ENCODE measurements at places on chromosomes 1 and 21. TPM values are rescaled to one million over a fixed set of nuclear protein-coding genes. Genes with fewer than 3 reads are reported as not detected.

DNA sequence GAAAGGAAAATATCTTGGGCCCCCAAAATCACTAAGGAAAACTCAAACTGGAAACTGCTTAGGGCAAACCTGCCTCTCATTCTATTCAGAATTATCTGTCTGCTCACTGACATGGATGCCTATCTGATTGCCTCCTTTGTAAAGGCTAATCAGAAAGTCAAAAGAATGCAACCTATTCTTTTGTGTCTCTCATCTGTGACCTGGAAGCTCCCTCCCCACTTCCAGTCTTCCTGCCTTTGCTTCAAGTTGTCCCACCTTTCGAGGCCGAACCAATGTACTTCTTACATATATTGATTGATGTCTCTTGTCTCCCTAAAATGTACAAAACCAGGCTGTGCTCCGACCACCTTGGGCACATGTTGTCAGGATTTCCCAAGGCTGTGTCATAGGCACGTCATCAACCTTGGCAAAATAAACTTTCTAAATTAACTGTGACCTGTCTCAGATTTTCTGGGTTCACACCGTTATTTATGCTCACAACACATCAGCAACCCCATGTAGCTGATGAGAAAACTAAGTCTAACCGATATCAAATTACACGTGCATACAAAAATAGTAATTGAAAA is 302.3 kb upstream of the NRIP1 start:
- no peak for DNase-seq
- H3K36me3 ChIP-seq = no peaks in the 10 kb centered on the region
- H3K4me1 ChIP-seq = no peaks in the 10 kb centered on the region
- no peak overlapping the region for H3K27ac ChIP-seq

Gene C1orf167
- total RNA-seq = not detected

- DNase-seq = no peak
- no peaks in the 10 kb centered on the region for H3K27me3 ChIP-seq
- H3K27ac ChIP-seq = no peak overlapping the region
- no peaks in the 10 kb centered on the region for H3K36me3 ChIP-seq
Measured at GRCh38 chr1:97721221-97721620, 199.6 kb downstream of the DPYD start.

DNA sequence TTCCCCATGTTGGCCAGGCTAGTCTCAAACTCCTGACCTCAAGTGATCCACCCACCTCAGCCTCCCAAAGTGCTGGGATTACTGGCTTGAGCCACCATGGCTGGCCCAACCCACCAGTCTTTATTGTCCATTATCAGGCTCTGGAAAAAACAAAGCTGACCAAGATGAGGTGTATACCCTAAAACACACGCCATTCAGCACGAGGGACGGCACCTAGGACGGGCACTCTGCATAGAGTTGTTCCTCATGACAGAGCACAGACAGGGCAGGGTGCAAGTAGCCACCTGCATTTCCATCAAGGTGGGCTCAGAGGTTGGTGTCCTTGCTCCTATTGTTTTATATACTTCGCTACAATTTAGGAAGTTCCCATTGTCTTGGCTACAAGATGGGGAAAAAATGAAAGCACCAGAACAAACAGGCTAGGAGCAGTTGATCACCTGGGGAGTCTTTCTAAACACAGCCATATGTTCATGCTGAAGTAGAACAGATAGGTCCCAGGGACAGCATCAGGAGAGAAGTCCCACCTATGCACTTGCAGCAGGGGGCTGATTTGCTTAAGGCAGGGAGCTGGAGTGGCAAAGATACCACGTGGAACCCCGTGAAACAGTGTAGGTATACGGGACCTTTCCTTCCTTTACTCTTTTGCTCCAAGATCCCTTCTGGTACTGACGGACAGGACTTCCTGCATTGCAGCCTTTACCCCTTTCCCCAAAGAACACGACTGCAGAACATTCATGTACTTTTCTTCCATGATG is 4.5 kb downstream of the KRTCAP2 start:
- H3K27ac ChIP-seq = no peak overlapping the region
- H3K4me1 ChIP-seq = peaks cover 13% of the 10 kb centered on the region
- no peaks in the 10 kb centered on the region for H3K27me3 ChIP-seq
- DNase-seq = no peak
- peaks cover 3% of the 10 kb centered on the region for H3K36me3 ChIP-seq
- H3K4me3 ChIP-seq = no peak overlapping the region

Gene ERO1B
- 22.8 TPM for total RNA-seq

Gene ANKRD45
- not detected for total RNA-seq

Gene RIMS3
- total RNA-seq = 0.74 TPM

- peaks cover 65% of the 10 kb centered on the region for H3K4me1 ChIP-seq
- no peaks in the 10 kb centered on the region for H3K36me3 ChIP-seq
- H3K4me3 ChIP-seq = no peak overlapping the region
- no peak for DNase-seq
- peak overlapping the region; percentile 98 for H3K27ac ChIP-seq
Measured at GRCh38 chr1:173410133-173410793, 66.9 kb upstream of the PRDX6 start.

Gene LELP1
- total RNA-seq = not detected

- H3K36me3 ChIP-seq = no peaks in the 10 kb centered on the region
- H3K4me1 ChIP-seq = peaks cover 16% of the 10 kb centered on the region
- H3K27ac ChIP-seq = no peak overlapping the region
- H3K4me3 ChIP-seq = no peak overlapping the region
- DNase-seq = no peak
- H3K27me3 ChIP-seq = no peaks in the 10 kb centered on the region
Measured at GRCh38 chr1:208181364-208181763, 62.8 kb downstream of the PLXNA2 start.

GRCh38 chr1:185398599-185398998 is 81.6 kb upstream of the IVNS1ABP start:
- no peak overlapping the region for H3K27ac ChIP-seq
- H3K4me3 ChIP-seq = no peak overlapping the region
- no peaks in the 10 kb centered on the region for H3K27me3 ChIP-seq
- H3K4me1 ChIP-seq = no peaks in the 10 kb centered on the region
- H3K36me3 ChIP-seq = no peaks in the 10 kb centered on the region

Gene S100A9
- total RNA-seq = 0.37 TPM

DNA sequence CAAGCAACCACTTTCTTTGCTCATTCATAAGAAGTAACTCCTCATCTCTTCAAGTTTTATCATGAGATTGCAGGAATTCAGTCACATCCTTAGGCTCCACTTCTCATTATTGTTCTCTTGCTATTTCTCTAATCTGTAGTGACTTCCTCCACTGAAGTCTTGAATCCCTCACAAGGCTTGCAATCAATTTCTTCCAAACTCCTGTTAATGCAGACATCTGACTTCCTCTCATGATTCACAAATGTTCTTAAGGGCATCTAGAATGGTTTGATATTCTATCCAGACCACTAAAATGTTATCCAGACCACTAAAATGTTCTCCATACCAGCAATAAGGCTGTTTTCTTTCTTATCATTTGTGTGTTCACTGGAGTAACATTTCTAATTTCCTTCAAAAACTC is 528.1 kb downstream of the DPYD start:
- no peak overlapping the region for H3K27ac ChIP-seq
- H3K27me3 ChIP-seq = no peaks in the 10 kb centered on the region
- no peak overlapping the region for H3K4me3 ChIP-seq
- DNase-seq = no peak
- H3K4me1 ChIP-seq = no peaks in the 10 kb centered on the region

Gene OR2T8
- not detected for total RNA-seq

GRCh38 chr1:206915030-206915735 is 6.6 kb downstream of the FCMR start:
- H3K4me1 ChIP-seq = peaks cover 41% of the 10 kb centered on the region
- H3K27me3 ChIP-seq = no peaks in the 10 kb centered on the region
- H3K27ac ChIP-seq = no peak overlapping the region
- no peak for DNase-seq

GRCh38 chr1:160647329-160647720 is 481 bp upstream of the SLAMF1 start:
- no peaks in the 10 kb centered on the region for H3K27me3 ChIP-seq
- peak overlapping the region; percentile 95 for H3K27ac ChIP-seq
- H3K4me1 ChIP-seq = peaks cover 20% of the 10 kb centered on the region

DNA sequence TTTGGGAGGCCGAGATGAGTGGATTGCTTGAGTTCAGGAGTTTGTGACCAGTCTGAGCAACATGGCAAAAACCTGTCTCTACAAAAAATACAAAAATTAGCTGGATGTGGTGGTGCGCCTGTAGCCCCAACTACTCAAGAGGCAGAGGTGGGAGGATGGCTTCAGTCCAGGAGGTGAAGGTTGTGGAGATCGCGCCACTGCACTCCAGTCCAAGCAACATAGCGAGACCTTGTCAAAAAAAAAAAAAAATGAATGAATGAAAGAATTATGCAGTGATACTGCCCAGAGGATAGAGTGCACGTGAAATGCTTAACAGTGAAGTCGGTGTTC is 429 bp upstream of the DPH2 start:
- no peak for DNase-seq
- peaks cover 18% of the 10 kb centered on the region for H3K4me1 ChIP-seq
- no peak overlapping the region for H3K27ac ChIP-seq
- H3K27me3 ChIP-seq = no peaks in the 10 kb centered on the region
- no peak overlapping the region for H3K4me3 ChIP-seq

Gene S1PR1
- 37.6 TPM for total RNA-seq

DNA sequence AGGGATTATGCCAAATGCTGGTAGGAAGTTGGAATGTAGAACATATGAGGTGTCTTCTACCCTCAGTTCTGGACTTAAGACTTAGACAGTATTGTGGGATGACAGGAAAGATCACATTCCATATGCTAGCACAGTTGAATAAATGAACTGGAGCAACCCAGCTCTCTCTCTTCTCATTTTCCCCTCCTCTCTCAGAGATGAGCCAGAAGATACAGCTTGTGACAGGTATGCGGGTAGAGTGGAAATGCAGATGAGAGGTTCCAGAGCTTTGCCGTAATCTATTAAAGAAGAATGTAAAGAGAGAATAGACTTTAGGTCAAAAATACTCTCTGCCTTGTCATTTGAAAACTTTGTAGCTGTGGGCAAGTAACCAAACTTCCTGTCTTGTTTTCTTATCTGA is 32.5 kb upstream of the HMCN1 start:
- DNase-seq = no peak
- no peak overlapping the region for H3K27ac ChIP-seq
- H3K36me3 ChIP-seq = no peaks in the 10 kb centered on the region
- H3K27me3 ChIP-seq = no peaks in the 10 kb centered on the region

DNA sequence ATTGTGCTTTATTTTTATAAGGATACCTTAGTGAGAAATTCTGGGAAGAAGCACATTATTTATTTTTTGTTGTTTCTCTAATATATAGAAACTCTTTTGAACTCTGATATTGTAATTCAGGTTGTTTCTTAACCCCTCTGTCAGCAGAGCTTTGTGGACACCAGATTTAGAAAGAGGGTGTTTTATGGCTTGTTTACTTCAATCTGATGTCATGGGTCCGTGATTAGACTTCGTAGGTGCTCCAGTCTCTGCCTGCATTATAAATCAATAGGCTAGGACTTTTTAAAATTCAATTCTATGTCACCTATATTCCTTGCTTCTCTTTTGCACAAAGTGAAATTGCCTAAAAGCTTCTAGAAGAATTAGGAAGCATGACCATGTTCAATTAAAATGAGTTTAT is 47.3 kb upstream of the CCDC190 start:
- no peaks in the 10 kb centered on the region for H3K36me3 ChIP-seq
- H3K27me3 ChIP-seq = no peaks in the 10 kb centered on the region
- no peak overlapping the region for H3K27ac ChIP-seq
- no peaks in the 10 kb centered on the region for H3K4me1 ChIP-seq

- H3K4me1 ChIP-seq = no peaks in the 10 kb centered on the region
- H3K4me3 ChIP-seq = no peak overlapping the region
- DNase-seq = no peak
Measured at GRCh38 chr1:223887747-223888418, 42.1 kb upstream of the TP53BP2 start.

- DNase-seq = no peak
- no peaks in the 10 kb centered on the region for H3K4me1 ChIP-seq
- H3K27ac ChIP-seq = no peak overlapping the region
- H3K36me3 ChIP-seq = no peaks in the 10 kb centered on the region
- 0 out of 2 replicates have a peak, but pooled peaks cover 1% of the 10 kb centered on the region for H3K27me3 ChIP-seq
Measured at GRCh38 chr1:115347282-115347681, 9.2 kb upstream of the NGF start.

GRCh38 chr1:68720476-68720875 is 223.6 kb upstream of the DEPDC1 start:
- H3K4me3 ChIP-seq = no peak overlapping the region
- H3K36me3 ChIP-seq = no peaks in the 10 kb centered on the region
- no peaks in the 10 kb centered on the region for H3K27me3 ChIP-seq
- H3K4me1 ChIP-seq = no peaks in the 10 kb centered on the region
- DNase-seq = no peak

GRCh38 chr1:66917476-66917875 is 7.2 kb downstream of the DNAI4 start:
- no peaks in the 10 kb centered on the region for H3K36me3 ChIP-seq
- H3K27ac ChIP-seq = no peak overlapping the region
- H3K27me3 ChIP-seq = no peaks in the 10 kb centered on the region

DNA sequence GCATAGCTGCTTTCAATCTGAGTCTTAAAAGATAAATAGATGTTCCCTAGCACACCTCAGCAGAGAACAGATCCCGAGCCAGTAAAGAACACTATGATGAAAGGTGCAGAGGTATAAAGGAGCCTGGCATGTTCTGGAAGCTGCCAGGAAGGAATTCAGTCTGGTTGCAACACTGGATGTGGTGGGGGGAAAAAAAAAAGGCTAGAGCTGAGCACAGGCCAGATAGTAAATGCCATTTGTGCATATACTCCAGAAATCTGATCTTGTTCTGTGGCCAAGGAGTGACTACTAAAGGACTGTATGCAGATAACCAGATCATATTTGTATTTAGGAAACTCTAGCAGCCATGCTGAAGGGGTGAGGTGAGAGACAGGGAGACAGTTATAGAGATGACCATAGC is 240.3 kb downstream of the VAV3 start:
- H3K36me3 ChIP-seq = no peaks in the 10 kb centered on the region
- no peaks in the 10 kb centered on the region for H3K27me3 ChIP-seq
- no peak for DNase-seq

DNA sequence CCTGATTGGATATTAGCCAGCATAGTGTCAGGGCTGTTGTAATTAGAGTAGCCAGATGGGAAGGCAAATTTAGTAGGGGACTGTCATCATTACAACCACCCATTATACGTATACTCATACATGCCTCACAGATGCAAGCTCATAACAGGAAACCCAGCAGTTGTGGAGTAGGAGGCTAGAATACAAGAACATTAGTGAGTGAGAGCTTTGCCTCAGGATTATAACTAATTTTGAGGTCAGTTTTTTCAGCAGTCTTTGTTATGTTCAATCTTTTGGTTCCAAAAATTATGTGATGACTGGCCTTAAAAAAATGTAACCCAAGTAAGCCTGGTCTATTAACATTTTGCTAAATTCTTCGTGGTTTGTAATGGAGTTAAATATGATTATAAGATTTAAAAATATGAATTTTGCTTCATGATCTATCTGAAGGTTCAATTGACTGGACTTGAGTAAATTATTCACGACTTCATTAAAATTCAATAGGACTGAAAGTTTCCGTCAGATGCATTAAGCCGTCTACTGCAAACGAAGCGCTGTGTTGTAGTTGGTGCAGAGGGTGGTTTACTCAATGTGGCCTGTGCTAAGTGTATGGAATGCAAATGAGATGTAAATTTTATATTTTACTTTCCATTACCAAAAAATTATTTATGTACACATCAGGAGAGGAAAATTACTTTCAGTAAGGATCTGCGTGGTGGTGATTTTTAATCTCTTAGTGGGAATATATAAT is 48.8 kb downstream of the KCNK1 start:
- H3K4me1 ChIP-seq = no peaks in the 10 kb centered on the region
- H3K36me3 ChIP-seq = no peaks in the 10 kb centered on the region
- H3K27ac ChIP-seq = no peak overlapping the region

- H3K36me3 ChIP-seq = no peaks in the 10 kb centered on the region
- no peak for DNase-seq
- no peaks in the 10 kb centered on the region for H3K4me1 ChIP-seq
- H3K27me3 ChIP-seq = no peaks in the 10 kb centered on the region
- H3K27ac ChIP-seq = no peak overlapping the region
- H3K4me3 ChIP-seq = no peak overlapping the region
Measured at GRCh38 chr1:190679454-190679853, 201.8 kb upstream of the BRINP3 start.

Gene LCE3A
- total RNA-seq = not detected
